ENCODE measurements at places on chromosomes 5 and 9.

DNA sequence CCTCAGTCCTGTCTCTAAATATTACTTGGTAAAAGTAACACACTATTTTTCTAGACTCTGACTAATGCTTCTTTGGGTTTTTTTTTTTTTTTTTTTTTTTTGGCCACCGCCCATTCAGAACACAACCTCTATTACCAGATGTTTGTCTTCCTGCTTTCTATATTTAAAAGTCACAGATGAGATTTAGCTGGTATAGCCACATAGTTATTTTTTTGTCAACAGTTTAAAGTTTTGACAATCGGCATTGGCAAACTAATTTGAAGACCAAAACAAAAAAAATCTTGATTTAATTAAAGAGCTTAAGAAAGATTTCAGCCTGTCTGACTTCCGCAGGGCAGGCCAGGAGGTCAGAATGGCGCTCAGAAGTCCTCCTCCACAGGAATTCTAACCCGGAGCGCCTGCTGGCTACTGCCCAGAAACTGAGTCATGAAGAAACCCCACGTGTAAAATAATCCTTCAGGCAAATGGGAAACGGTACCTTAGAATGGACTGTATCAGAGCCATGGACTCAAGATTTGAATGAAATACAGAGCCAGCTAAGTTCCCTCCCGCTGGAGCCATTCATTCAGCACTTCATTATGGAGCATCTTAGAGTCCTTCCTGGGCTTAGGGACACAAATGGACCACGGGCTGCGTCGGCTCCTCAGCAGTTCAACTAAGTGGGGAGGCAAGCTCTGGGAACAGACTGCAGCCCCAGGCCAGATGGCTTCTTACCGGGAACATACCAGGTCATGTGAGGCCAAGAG, 55.6 kb downstream of the PTPDC1 start:
- DNase-seq, result peak; percentile 98

GRCh38 chr9:99374793-99375192, 152.7 kb downstream of the SEC61B start:
- DNase-seq, result no peak

DNA sequence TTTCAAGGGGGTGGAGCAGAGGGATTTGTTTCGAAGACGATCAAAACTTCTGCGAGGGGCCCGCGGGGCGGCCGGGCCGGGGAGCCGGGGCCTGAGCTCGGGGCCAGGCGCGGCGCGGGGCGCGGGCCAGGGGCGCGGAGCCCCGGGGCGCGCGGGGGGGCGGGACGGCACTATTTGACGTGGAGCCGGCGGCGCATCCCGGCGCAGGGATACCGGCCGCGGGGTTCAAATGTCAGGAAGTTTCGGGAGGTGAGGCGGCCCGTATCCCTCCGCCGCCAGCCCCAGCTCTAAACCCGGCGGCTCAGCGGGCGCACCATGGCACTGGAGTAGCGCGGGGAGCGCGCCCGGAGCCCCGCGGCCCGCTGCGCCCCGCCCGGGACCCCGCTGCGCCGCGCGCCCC, at the start of gene LMX1B:
Gene LMX1B (plus strand): TSS at position 278 of the 400 bp plus-strand sequence. CDS start 522 bp downstream, outside the sequence.
- DNase-seq, result peak; percentile 65

DNA sequence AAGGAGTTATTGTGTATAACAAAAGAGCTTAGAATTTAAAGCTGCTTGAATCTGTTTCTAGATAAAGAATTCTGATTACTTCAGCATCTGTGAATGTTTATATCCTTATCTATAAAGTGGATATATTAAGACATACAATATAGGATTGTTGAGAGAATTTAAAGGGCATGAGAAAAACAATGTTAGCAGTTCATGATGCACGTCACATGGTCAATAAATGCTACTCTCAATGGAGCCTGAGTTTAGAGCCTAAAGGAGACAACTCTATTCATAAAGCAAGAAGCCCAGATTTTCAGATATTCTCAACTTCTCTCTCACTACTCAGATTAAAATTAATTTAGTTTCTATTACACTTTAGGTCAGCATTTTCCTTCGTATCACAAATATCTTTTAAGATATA, 666.7 kb upstream of the CDH18 start:
- DNase-seq, result no peak

GRCh38 chr9:21711504-21711903, 90.9 kb upstream of the MTAP start:
- no peak for DNase-seq

GRCh38 chr9:133119103-133119845, 1.8 kb downstream of the RALGDS start:
- DNase-seq, result no peak

DNA sequence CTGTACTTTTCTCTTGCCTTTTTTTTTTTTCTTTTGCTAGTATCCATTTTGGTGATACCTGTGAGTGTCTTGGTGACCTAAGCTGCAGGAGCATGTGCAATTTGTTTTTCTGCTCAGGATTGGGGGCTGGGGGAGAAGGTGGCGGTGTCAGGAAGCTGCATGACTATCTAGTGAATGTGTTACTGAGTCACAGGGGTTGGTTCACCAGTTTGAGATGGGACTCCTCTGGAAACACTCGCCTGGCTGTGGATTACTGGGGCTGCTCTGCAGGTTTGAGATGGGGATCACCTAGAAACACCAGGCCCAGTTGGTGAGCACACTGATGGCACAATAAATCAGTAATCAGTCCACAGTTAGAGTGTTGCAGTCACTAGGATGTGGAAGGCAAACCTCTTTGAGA, 447.9 kb downstream of the SPATA31D1 start:
- no peak for DNase-seq

- DNase-seq, result no peak
These were observed 55.9 kb upstream of the C5orf58 start for GRCh38 chr5:170176916-170177315.

Data from cardiac fibroblast (primary cell).